ENCODE measurements at places on chromosomes 5 and 9.

GRCh38 chr5:100860407-100860806 is 42.7 kb downstream of the ST8SIA4 start:
- DNase-seq = no peak

- DNase-seq = no peak
Observed at GRCh38 chr5:107385708-107386107, 285.0 kb downstream of the EFNA5 start.

- DNase-seq = no peak
Observed at GRCh38 chr9:124954255-124954654, 13.4 kb upstream of the GOLGA1 start.

- DNase-seq = no peak
Observed at GRCh38 chr5:15421921-15422412, 78.0 kb upstream of the FBXL7 start.

DNA sequence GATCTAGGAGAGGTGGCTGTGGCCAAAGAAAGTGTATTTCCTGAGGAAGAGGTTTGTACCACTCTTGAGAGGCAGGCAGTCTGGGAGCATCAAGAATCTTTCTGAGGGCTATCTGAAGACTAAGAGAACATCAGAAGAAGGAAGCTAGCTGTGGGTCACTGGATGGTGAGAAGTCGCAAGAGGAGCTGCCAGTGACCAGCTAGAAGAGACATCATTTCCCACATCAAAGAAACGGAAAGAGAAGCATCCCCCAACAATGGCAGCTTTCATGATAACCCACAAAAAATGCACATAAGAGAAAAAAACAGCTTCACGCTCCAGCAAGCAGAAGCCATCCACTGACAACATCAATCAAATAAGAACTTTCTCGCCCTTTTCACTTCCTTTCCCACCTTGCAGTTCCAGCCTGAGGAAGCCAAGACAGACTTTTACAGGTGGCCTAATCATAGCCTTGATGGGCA is 25.0 kb upstream of the CEP78 start:
- DNase-seq = no peak

- peak; percentile 25 for DNase-seq
Observed at GRCh38 chr5:131644822-131645221, 9.8 kb upstream of the RAPGEF6 start.

DNA sequence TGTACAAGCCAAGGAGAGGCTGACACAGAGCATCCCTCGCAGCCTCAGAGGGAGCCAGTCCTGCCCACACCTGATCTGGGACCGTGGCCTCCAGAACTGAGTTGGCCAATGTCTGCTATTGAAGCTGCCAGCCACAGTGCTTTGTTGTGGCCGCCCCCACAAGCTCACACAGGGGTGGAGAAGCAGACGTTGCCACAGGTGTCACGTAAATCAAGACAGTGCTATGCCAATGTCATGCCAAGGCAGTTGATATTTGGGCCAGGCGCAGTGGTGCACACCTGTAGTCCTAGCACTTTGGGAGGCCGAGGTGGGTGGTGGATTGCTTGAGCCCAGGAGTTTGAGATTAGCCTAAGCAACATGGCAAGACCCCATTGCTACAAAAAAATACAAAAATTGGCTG is 17.3 kb upstream of the TERT start:
- no peak for DNase-seq

- DNase-seq = no peak
Observed at GRCh38 chr5:134714120-134714519, 24.2 kb upstream of the CAMLG start.

DNA sequence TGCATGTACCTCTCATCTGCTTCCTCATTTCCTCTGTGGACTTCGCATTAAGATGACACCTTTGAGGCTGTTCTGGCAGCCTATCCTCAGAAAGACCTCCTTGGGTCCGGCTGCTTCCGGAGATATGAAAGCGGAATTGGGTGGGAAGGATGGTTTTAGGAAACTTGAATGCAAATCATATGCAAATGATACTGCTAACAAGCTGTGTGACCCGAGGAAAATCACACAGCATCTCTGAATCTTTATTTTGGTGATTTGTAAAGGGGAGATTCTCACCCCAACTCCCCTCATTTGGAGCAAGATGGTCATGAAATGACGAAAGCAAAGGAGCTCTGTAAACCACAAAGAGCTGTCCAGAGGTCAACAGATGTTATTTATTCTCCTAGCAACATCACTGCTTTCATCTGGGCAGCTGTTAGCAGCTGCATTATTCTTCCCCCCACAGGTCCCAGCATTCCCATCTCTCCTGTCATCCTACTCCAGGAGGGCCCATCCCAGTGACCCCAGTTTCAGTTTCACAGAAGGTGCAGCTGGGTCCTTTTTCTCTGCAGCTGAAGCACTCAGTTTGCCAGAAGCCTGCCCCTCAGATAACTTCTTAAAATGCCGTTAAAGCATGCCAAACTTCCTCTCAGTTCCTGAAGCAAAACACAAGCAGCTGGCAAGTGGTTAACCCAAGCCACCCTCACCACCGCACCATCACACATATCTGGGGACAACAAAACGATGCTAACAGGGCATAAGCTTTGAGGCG is 269.5 kb downstream of the SEC61B start:
- DNase-seq = no peak

- no peak for DNase-seq
Observed at GRCh38 chr5:1751026-1751863, 48.4 kb downstream of the MRPL36 start.

DNA sequence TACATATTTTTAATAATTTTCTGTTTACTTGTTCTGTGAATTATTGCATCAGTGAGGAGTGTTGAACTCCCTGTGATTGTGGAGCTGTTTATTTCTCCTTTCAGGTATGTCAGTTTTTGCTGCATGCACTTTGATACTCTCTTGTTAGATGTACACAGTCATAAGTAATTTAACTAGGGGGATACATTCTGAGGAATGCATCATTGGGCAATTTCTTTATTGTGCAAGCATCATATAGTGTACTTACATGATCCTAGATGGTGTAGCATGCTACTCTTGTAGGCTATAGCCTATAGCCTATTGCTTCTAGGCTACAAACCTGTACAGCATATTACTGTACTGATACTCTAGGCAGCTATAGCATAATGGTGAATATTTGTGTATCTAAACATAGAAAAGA is 9.5 kb downstream of the DENND4C start:
- peak; percentile 23 for DNase-seq

- DNase-seq = peak; percentile 82
Observed at GRCh38 chr9:114894609-114895433, 35.6 kb downstream of the TNFSF8 start.

DNA sequence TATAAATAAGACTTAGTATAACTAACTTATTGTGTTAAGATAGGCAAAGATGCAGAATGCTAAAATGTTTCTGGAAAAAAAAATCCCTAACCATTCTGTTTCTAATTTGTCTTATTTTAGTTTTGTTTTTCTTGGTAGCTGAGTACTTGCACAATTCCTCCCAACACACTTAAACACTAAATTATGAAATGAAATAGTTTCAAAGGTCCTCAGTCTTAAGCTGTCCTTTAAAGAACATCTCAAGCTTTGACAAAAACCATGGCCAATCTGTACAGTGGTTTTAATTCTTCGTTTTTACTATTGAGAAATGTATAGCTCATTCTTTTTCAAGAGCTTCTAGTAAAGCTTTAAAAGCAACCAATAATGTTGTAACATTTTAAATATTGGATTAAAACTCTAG is 171.5 kb downstream of the EDIL3 start:
- no peak for DNase-seq

- peak; percentile 83 for DNase-seq
Observed at GRCh38 chr5:103466495-103466894, 96.1 kb downstream of the NUDT12 start.

- no peak for DNase-seq
Observed at GRCh38 chr5:142280066-142281007, 44.5 kb downstream of the SPRY4 start.

GRCh38 chr9:32351845-32352244 is 32.6 kb upstream of the ACO1 start:
- peak; percentile 18 for DNase-seq

- no peak for DNase-seq
Observed at GRCh38 chr9:110156902-110157301, 51.1 kb downstream of the C9orf152 start.

DNA sequence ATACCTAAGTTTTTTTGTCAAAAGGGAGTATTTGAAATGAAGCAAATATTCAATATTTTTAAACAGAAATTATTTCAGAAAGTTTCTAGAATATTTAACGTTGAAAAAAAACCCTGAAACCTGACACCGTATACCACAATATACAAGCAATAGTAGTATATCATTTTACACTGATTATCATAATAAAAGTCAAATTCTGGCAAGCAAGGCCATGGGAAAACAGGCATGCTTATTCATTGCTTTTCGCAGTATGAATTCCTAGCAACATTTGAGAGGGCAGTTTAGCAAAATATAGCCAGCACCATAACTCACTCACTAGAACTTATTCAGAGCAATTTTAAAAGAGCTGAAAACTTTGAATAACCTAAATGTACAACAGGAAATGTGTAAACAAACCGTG is 46.1 kb downstream of the ERAP1 start:
- no peak for DNase-seq

DNA sequence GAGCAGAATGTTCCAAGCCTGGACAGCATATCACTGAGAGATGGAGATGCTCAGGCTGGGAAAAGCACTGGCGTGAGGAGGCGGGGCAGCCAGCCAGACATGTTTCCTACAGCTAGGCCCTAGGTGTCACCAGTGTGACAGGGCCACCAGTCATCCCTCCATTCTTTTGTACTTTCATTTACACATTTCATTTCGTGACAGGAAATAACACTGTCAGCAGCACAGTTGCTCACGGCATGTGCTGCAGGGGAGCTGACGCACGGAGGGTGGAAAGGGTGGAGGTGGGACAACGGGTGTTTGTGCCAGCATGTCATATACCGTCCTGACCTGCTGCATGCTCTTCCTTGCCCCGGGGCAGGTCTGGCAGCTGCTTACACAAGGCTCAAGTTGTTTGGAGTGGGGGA is 14.8 kb upstream of the CEMIP2 start:
- peak; percentile 65 for DNase-seq

DNA sequence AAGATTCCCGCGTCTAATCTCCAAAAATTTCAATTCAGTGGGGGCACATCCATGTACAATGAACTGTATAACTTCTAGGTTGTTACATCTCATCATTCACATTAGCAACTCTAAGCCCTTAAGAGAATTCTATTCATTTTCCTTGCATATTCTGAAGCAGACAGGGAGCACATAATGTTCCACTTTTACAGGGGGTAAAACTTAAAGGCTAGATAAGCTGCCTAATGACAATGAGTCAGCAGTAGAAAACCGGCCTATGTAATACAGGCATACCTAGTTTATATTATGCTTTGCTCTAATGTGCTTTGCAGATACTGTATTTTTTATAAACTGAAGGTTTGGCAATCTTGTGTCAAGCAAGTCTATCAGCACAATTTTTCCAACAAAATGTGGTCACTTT is 40.4 kb downstream of the PTAR1 start:
- no peak for DNase-seq

- no peak for DNase-seq
Observed at GRCh38 chr9:132606066-132606465, 23.7 kb downstream of the BARHL1 start.

DNA sequence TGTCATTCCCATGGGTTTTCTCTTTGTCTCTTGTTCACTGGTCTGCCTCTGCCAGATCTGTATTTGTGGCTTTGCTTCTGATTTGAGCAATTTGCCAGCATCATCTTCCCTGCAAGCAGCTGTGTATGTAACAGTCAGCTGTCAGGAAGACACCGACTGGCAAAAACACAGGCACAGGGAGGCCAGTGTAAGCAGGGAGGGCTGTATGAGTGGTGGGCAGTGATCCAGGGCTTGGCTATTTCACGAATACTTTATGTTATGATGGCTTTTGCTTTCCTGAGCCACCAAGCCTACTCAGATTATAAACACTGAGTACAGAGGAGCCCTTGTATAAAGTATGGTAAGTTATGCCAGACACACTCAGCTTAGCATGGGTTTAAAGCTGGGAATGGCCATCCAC is 11.6 kb downstream of the BNIP1 start:
- no peak for DNase-seq

DNA sequence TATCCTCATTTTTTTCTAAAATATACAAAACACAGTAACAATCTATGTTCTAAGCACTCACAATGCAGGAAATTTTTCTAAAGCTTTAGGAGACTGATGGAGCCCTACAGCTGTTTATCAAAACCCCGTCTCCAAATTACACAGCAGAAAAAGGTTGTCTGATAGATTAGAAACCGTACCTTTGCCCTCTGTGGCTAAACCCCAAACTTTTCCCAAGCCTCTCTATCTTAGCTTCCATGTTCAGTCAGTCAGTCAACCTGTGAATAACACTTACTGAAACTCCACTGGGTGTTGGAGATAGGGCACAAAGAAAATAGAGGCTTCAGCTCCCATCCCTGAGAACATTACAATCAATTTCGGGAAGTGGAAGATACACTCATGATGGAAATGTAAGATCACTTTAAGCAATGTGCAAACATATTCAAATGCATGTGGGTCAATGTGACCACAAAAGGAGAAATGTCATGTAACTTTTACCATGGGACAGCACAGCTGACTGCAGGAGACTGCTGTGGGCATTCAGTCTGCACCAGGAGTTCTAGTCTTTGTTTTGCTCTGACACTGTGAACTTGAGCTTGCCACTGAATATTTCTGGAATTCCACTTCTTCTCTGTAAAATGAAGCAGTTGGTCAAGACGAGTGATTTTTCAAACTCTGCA is 279.5 kb upstream of the PIK3R1 start:
- DNase-seq = no peak

GRCh38 chr5:143537056-143537455 is 133.6 kb upstream of the NR3C1 start:
- DNase-seq = no peak

GRCh38 chr5:172299916-172300439 is 16.4 kb upstream of the UBTD2 start:
- peak; percentile 63 for DNase-seq

DNA sequence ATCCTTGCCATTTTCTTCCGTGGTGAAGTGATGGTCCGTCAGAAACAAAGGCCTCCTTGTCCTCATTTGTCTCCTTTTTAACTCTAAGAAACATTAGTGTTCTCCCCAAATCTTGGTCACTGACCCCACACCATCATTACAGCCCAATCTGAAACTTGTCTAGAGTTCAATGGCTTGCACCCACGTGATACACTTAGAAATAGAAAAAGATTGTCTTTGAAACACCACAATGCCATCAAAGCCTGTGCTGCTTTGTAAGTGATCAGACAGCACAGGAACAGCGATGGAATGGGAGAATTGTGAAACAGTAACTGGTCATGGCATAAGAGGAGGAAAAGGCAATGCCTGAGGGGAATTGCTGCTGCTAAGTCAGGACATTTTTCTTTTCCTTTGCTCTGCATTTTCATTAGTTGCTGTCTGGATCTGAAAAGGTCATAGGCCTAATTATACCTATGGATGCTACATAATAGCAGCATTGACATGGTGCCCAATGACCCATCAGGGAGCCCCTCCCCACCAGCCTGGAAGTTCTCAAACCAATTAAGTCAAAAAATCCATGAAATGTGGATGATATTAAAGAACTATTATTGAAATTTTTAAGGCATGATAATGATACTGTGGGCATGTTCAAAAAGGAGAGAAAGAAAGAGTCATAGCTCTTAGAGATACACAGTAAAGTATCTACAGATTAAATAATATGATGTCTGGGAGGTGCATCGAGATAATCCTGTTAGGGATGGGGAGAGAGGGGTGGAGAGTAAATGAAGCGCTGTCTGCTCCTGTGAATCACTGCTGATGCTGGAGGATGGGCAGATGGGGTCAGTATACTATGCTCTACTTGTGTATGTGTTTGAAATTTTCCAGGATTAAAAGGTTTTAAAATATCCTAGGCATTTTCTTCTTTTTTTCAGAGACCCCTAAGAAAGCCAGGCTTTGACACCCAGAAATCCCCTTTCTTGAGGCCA is 83.6 kb downstream of the ENC1 start:
- DNase-seq = no peak

GRCh38 chr9:3662671-3663070 is 136.9 kb upstream of the RFX3 start:
- DNase-seq = no peak

GRCh38 chr5:55031492-55031891 is 7.4 kb downstream of the GZMK start:
- no peak for DNase-seq
